GM23338 (cell line): ENCODE measurements at places on chromosomes 5 and 9. TPM values are rescaled to one million over a fixed set of nuclear protein-coding genes. Genes with fewer than 3 reads are reported as not detected.

DNA sequence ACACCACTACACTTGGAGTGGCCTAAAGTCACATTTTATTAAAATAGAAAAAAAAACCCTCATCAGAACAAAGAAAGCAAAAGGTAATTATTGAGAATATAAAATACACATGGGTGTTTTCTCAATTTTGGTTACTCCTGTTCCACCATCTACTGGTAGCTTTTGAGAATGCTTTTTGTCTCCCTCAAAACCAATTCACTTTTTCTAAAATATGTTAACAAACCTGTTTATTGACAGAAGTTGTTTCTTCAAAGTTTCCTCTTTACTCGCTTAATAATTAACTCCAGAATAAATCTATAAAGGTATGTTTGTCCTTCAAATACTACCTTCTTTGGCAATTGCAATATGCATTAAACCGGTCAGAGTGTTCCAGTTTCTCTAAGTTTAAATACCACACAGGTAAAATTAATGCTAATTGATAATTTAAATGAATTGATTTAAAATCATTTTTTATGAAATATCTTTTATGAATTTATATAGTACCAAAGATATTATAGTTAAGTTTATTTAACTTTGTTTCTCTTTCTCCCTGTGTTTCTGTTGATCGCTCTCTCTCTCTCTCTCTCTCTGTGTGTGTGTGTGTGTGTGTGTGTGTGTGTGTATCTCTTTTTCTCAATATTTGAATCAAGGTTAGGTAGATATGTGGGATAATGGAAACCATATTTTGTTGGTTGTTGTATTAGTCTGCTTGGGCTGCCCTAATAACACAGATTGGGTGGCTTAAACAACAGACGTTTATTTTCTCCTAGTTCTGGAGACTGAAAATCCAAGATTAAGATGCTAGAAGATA, 487.4 kb downstream of the PRDM9 start:
- H3K36me3 ChIP-seq: no peaks in the 10 kb centered on the region
- no peak overlapping the region for H3K27ac ChIP-seq
- H3K27me3 ChIP-seq: no peaks in the 10 kb centered on the region
- H3K4me1 ChIP-seq: no peaks in the 10 kb centered on the region
- DNase-seq: peak; percentile 27
- no peak overlapping the region for H3K4me3 ChIP-seq

DNA sequence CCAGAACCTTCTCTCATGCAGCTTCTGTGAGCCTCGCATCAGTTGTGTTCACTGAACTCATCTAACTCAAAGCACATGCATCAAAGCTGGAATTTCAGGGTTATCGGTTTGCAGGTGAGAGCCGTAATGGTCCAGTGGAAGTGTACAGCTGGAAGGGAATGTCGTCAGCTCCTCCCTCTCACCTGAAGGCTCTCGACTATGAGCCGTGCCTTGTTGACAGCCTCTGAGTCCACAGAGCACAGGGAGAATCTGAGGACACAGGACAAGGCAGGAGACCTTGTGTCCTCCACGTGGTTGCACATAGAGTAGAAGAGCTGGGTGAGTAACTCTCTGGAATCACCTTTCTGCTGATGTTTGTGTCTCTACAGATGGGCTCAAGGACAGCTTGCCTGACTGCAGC, 38.8 kb downstream of the PROP1 start:
- H3K4me1 ChIP-seq: peaks cover 2% of the 10 kb centered on the region; the same call in 1 of the 2 replicates
- no peaks in the 10 kb centered on the region for H3K36me3 ChIP-seq
- DNase-seq: no peak
- no peak overlapping the region for H3K4me3 ChIP-seq

DNA sequence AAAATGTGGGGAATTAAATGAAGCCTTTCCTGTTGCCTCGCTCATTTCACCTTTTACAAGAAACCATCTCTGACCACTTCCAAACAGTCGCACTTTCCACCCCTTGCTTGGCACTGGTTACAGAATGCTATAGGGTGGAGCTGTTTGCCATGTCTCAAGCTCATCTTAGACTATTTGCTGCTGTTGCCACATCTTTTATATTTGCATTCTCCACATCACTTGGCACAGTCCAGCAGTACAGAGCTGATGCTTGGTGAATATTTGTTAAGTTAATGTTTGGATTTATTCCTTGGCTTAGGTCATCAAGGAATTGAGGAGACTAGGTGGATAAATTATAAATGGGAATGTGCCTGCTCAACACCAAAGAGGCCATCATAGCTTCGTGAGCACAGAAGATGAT, 53.2 kb downstream of the GNA14 start:
- no peak for DNase-seq
- peaks cover 8% of the 10 kb centered on the region for H3K4me1 ChIP-seq
- no peak overlapping the region for H3K4me3 ChIP-seq

DNA sequence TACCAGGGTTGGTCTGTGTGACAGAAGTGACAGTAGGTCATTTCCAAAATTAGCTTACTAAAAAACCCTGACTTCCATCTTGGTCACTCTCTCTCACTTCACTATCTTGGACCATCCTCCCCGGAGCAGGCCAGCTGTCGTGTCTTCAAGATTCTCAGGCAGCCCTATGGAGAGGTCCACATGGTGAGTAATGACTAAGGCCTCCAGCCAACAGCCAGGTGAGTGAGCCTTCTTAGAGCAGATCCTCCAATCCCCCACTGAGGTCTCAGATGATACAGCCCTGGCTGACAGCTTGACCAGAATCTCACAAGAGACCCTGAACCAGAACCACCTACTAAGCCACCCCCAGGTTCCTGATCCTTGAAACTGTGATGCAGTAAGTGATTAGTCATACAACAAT, 92.0 kb downstream of the DCP2 start:
- H3K4me3 ChIP-seq: no peak overlapping the region
- H3K4me1 ChIP-seq: peaks cover 27% of the 10 kb centered on the region
- DNase-seq: no peak
- H3K36me3 ChIP-seq: 0 out of 2 replicates have a peak, but pooled peaks cover 4% of the 10 kb centered on the region

DNA sequence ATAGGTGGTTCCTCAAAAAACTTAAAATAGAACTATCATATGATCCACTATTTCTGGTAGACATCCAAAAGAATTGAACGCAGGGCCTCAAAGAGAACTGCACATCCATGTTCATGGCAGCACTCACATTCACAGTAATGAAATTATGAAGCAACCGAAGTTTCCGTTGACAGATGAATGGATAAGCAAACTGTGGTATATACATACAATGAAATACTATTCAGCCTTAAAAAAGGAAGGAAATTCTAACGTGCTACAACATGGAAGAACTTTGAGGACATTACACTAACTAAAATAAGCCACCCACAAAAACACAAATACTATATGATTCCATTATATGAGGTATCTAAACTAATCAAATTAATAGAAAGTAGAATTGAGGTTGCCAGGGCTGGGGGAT, 18.5 kb downstream of the CENPK start:
- peaks cover 12% of the 10 kb centered on the region; the same call in 1 of the 2 replicates for H3K36me3 ChIP-seq
- no peak for DNase-seq
- H3K4me1 ChIP-seq: no peaks in the 10 kb centered on the region
- H3K4me3 ChIP-seq: no peak overlapping the region
- H3K27ac ChIP-seq: no peak overlapping the region

GRCh38 chr5:145408048-145408341, 427.1 kb downstream of the PRELID2 start:
- H3K4me1 ChIP-seq: no peaks in the 10 kb centered on the region
- H3K4me3 ChIP-seq: no peak overlapping the region
- peaks cover 3% of the 10 kb centered on the region for H3K36me3 ChIP-seq
- H3K27ac ChIP-seq: no peak overlapping the region
- no peaks in the 10 kb centered on the region for H3K27me3 ChIP-seq

DNA sequence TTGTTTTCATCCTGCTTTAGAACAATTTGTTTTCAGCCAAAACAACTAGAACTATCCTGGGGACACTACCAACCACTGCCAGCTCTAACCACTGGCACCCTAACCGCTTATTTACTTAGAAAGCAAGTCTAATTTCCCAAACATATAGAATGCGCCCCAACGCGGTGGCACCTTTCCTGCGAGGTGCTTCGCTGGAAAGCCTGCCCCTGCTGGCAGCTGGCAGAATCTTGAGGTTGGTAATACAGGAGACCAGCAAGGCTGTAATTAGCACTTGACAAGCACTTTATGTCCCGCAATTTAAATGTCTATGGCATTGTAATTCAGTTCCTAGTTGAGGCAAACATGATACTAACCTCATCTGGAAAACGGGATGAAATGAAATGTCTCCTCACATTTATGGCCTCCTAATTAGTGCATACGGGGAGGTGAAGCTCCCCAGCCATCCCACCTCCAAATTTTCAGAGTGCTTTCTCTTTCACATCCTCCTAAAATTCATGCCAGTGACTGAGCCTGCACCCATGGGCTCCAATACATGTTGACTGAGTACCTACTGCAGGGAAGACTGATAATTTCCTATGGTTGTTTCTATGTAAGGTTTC, 30.4 kb downstream of the GABBR2 start:
- H3K4me3 ChIP-seq: peak overlapping the region; percentile 35
- H3K27me3 ChIP-seq: peaks cover 18% of the 10 kb centered on the region
- H3K27ac ChIP-seq: no peak overlapping the region
- H3K36me3 ChIP-seq: no peaks in the 10 kb centered on the region

- no peaks in the 10 kb centered on the region for H3K27me3 ChIP-seq
- H3K36me3 ChIP-seq: no peaks in the 10 kb centered on the region
- no peak for DNase-seq
- H3K27ac ChIP-seq: no peak overlapping the region
Observed at GRCh38 chr5:101943784-101944183, 352.3 kb downstream of the SLCO4C1 start.

DNA sequence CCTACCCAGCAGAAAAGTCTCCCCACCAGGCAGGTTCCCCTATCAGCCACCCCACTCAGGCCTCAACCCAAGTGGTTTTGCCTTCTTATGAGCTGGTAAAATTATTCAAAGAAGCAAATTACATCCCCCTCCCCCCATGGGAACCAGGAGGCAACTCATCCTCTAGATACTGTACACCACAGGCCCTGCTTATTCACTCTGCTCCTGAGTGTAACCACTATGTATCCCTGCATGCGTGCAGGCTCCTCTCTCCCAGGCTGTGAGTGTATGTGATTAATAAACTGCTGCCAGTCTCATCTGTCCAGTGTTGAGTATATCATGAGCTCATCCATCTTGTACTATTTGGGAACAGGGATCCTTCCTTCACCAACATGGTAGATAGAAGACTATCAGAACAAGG, 8.6 kb downstream of the KCTD16 start:
- no peaks in the 10 kb centered on the region for H3K27me3 ChIP-seq
- H3K27ac ChIP-seq: no peak overlapping the region
- no peaks in the 10 kb centered on the region for H3K4me1 ChIP-seq
- H3K36me3 ChIP-seq: no peaks in the 10 kb centered on the region

DNA sequence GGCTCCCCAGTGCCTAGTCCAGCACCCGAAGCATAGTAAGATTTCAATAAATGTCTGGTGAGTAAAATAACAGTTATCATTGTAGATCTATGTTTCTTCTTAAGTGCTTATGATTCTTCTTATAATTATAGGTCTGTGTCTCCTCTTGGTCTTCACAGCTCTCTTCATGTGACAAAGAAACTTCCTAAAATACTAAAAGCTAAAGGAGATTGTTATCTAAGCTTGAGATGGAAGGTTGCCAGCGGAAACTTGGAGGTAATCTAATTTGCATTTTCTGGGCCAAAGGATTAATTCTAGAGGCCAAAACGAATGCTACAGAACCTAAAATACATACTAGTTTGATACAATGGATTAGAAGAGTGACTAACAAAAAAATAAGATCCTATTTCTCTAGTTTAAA, 13.6 kb upstream of the ARHGAP26 start:
- no peak for DNase-seq
- H3K27me3 ChIP-seq: no peaks in the 10 kb centered on the region

DNA sequence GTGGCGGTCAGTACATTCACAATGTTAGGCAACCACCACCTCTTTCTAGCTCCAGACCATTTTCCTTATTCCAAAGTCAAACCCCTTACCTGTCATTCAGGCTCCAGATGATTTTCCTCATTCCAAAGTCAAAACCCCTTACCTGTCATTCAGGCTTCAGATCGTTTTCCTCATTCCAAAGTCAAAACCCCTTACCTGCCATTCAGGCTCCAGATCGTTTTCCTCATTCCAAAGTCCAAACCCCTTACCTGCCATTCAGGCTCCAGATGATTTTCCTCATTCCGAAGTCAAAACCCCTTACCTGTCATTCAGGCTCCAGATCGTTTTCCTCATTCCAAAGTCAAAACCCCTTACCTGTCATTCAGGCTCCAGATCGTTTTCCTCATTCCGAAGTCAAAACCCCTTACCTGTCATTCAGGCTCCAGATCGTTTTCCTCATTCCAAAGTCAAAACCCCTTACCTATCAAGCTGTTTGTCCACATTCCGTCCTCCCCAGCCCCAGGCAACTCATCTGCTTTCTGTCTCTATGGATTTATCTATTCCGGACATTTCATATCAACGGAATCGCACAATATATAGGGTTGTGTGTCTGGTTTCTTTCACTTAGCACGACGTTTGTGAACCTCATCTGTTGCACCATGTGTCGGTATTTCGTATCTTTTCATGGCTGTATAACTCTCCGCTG, 5.2 kb downstream of the PLEKHG4B start:
- H3K27ac ChIP-seq: no peak overlapping the region
- no peak overlapping the region for H3K4me3 ChIP-seq
- H3K4me1 ChIP-seq: peaks cover 30% of the 10 kb centered on the region
- DNase-seq: no peak

DNA sequence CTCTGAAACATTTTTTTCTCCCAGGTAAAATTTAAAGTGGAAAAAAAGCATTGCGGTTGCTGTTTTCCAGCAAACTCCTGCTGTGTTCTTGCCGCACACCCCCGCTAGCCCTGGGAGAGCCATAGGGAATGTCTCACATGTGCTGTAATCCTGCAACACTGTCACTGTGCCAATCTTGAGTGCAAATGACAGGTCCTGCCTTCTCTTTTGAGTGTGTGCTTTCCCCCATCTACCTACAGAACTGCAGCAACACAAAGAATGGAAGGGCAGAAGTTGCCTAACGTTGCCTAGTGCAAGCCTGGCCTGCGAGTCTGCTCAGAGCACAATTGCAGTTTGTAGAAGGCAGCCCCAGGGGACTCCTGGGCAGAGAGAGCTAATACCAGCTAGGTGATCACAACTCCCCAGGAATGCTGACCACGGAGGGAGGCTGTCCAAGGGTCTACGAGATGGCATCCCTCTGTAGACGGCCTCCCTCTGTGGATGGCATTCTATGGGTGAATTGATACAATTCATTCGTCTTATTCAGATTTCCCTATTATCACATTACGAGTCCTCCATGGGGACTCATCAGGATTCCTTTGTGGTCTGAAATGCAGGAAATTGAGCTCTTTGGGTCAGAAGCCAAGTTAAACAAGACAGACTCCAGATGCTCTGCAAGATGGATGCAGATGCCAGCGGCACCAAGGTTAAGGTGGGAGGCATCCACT, 172.6 kb upstream of the S1PR3 start:
- peak; percentile 19 for DNase-seq
- no peak overlapping the region for H3K27ac ChIP-seq
- no peaks in the 10 kb centered on the region for H3K27me3 ChIP-seq

UNC5A gene
- polyA plus RNA-seq: 0.92 and 1.1 TPM in 2 replicates

SLC2A8 gene
- polyA plus RNA-seq: 16.3 and 18.9 TPM in 2 replicates

ANKRD31 gene
- polyA plus RNA-seq: 0.18 and 0.30 TPM in 2 replicates

OR1Q1 gene
- polyA plus RNA-seq: not detected in 2 replicates

SLC12A2 gene
- polyA plus RNA-seq: 6.1 and 8.1 TPM in 2 replicates
